Bone marrow (tissue), 2 donors: ENCODE measurements at places on chromosomes 7 and 10.

- no peak for DNase-seq
These were observed 37.2 kb downstream of the LRMDA start for GRCh38 chr10:75468612-75469005.

DNA sequence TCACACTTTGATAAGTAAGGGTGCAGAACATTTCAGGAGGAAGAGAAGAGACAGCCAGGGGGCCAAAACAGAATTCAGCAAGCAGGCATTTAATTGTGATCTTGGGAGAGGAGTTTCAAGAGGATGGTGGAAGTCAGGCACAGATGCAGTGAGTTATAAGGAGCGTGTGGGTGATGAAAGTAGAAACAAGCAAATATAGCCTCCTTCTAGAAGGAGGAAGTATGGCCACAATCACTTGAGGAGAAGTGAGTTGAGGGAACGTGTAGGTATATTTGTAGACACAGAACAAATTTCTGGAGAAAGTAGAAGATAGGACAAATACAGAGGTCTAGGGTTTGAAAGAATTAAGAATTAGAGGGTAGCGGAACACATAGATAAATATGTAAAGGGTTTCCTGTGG lies 165.8 kb downstream of the CACNB2 start:
- DNase-seq = no peak

DNA sequence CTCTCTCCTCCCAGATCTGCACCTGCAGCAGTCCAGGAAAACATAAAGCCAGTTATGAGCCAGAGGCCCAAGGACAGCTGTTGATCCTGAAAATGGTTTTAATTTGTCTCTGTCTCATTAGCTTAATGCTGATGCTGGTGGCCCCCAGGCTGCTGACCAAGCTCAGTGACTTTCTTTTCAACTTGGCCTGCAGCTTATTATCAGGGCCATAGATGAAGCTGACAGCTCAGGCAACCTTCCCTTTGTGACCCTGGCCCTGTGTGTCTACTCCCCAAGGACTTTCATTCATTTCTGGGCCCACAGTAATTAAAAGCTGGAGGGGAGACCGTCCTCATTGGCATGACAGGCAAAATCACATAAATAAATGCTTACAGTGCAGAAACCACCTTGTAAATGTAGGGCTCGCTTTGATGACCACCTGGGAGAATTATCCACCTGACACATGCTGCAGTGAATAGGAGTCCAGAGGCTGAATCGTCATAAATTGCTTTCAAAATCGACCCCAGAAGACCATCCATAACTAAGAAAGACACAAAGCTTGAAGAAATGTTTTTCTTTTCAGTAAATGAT lies 138.5 kb downstream of the NPY start:
- DNase-seq = no peak

- DNase-seq = no peak
These were observed 184.7 kb downstream of the MAGI2 start for GRCh38 chr7:79268730-79269129.

GRCh38 chr10:86751477-86751876 lies 4.9 kb upstream of the BMPR1A start:
- DNase-seq = no peak

DNA sequence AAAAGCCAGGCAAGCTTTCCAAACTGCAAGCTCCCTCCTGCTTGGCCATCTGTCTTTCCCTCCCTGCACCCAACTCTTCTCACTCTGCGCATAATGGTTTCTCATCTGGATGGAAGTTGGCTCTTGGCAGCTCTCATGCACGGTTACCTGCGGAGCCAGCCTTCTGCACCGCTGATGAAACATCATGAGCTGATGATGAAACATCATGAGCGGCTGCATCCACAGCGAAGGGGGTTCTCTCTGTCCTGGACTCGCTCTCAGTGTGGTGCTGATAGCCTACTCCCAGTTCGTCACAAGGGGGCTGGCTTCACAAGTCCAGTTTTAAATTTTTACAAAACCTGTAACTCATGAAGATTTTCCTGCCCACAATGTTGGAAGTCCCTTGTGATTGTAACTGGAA lies 457.5 kb downstream of the ACTR3B start:
- DNase-seq = no peak

DNA sequence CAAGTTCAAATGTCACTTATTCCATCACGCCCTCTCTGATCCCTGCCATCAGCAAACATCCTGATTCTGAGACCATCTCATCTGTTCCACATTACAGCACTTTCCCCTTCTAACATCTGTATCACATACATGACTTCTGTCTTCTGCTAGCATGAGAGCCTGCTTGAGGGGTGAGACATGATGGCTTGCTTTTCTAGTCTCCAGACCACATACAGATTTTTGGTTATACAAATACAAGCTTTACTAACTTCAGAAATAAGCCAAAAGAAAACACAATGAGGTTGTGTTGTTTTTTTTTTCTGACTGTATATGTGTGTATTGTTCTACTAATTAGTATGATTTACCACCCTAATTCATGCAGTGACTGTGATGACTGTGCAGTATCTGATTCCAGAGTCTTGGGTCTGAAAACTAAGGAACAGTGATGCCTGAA lies 34.3 kb downstream of the NAPEPLD start:
- DNase-seq = no peak

- DNase-seq = no peak
These were observed 168.4 kb upstream of the IMMP2L start for GRCh38 chr7:111730476-111731300.

DNA sequence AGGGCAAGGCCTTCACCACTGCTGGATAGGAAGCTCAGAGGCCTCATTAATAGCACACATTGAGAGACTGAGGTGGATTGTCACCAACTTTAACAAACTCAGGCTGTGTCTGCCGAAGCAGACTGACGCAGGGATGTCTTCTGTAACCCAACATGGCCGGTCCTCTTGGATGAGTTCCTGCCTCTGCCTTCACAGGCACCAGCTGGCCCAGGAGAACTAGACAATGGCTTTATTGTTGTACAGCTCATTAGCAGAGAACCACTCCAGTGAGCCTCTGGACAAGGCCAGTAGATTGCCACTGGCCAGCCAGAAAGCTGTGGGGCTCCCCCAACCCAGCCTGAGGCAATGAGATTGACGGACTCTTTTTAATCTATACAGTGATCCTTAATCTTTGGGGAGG lies 9.4 kb downstream of the NODAL start:
- no peak for DNase-seq

- DNase-seq = no peak
These were observed 124.7 kb downstream of the ARID5B start for GRCh38 chr10:62025901-62026879.

DNA sequence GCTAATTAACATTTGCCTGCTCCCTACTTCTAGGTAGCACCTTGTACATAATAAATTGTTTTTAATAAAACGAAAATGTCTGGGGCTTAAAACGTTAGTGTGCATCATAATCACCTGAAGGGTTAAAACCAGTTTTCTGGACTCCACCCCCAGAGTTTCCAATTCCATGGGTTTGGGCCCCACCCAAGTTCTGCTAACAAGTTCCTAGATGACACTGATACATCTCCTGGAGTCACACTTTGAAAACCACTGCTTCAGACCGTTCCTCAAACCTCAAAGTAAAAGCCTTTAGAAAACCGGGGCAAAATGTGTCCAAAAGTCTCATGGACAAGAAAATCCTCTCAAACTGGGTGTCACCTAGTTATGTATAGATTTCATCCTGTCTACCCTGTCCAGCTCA lies 9.3 kb downstream of the OSBPL3 start:
- DNase-seq = no peak

- DNase-seq = no peak
These were observed 8.3 kb upstream of the GNB2 start for GRCh38 chr7:100665168-100665726.

GRCh38 chr10:24208661-24209431 lies at the start of gene KIAA1217:
Gene KIAA1217, plus strand, starts transcription at chr10:24209138. Its CDS starts 56 bp downstream, at chr10:24209194.
- no peak for DNase-seq

- DNase-seq = no peak
These were observed 159.9 kb downstream of the TRIL start for GRCh38 chr7:28798274-28798673.

GRCh38 chr7:92754919-92755581 lies 81.3 kb downstream of the CDK6 start:
- DNase-seq = peak; percentile 97

GRCh38 chr7:151251689-151252560 lies 3.4 kb upstream of the SMARCD3 start:
- DNase-seq = no peak
